ENCODE measurements at places on chromosomes 12 and 14.
A peak's percentile ranks its signal among the peaks of the same experiment; 100 is the strongest.

DNA sequence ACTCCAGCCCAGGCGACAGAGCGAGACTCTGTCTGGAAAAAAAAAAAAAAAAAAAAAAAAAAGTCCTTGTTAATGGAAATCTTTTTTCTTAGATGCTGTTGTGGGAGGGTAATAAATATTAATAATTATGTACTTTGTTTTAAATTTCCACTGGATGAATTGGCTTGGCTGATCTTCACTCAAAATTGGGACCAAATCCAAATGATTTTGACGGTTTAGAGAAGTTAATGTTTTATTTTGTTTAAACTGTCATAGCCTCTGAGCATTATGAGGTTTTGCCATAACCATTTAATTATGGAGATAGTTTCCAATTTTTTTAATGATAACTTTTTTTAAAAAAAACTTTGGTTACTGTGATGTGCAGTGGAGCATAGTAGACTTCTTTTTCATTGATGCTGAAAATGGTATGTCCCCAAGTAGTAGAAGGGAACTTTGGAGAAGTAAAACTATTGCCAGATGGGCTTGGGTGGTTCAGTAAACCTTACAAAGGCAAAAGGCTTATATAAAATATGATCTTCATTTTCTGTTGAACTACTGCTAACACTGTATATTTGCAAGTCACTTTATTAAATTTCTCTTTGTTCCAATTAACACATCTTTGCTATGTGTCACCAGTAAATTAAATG is 3.9 kb upstream of the PMCH start:
- DNase-seq, result no peak

DNA sequence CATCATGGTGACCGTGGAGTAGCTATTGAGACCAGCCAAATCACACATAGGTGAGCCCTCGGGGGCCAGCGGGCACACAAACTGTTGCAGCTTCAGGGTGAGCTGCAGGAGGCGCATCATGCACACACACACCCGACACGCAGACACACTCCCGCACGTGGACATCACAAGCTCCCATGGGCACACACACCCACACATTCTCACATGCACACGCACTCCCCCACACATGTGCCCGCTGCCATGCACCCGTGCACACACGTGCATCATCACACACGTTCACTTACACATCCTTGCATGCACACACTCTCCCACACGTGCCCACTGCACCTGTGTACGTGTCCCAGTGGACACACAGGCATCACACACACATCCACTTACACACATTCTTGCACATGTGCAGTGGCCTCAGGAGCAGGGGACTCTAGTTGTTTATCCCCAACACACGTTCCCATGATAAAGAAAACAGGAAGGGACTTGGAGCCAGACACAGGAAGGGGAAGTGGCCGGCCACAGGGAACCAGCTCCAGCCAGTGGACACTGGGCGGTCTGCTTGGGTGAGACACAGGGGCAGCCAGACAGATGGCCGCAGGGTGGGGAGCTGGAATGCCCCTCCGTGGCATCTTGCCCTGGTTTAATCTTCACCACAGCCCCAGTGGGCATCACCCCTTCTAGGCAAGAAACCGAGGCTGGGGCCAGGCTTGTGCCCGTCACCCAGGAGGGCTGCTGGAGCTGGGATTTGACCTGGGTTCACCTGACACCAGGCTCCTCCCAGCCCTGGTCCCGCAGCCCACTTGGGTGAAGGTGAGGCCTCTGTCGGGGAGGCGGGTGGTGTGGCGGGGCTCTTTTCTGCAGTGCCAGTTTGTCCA is 49.7 kb downstream of the CYP46A1 start:
- no peak for DNase-seq

DNA sequence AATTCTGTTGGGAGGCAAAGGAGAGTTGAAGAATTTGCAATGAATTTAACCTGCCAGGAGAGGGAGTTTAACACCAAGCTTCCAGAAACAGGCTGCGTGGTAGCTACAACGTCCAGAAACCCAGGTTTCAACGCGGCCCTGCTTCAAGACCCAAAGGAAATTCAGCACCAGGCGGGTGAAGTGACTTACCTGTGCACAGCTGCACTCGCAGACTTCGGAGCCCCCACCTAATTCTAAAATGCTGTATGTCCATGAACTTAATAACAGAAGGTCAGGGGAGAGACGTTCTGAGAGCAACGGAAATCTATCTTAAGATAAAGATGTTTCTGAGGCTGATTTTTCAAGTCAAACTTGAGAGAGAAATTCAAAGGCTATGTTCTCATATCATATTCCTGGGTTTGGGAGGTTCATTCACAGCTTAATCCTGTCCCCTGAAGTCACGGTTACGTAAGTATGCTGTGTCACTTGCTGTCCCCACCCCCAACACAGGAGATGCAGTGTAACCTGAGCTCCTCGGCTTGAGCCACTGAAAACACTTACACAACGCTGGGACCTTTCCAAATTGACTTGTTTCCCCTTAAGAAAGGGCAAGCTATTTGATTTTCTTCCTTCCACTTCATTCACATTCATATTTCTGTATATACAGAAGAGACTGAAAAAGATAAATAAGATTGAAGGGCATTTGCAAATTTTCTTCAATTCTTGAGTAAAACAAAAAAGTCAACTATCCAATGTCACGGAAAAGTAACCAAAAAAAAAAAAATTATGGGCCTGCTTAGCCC is 22.7 kb downstream of the CLIP1 start:
- DNase-seq, result peak; percentile 94

- peak; percentile 34 for DNase-seq
Measured at GRCh38 chr12:93773122-93773871, 96.1 kb downstream of the CRADD start.

GRCh38 chr12:73361156-73361863 is 1089.1 kb downstream of the TRHDE start:
- no peak for DNase-seq

DNA sequence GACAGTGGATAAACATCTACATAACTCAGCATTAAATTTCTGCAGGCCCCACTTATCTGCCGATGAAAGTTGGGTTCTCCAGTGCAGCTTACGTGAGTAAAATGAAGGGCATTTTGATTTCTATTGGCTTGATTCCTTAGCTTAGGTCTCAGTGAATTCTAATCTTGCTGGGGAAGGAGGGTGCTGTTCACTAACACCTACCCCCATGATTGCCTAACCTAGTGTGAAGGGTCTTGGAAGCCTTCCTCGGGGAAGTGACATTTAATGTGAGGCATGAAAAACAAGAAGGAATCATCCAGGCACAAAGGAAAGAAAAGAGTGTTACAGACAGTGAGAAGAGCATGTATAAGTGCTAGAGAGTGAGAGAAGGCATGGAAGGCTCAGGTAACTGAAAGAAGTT is 81.0 kb downstream of the DAAM1 start:
- DNase-seq, result no peak

GRCh38 chr12:62658910-62659309 is 192.3 kb downstream of the MON2 start:
- DNase-seq, result no peak

- DNase-seq, result peak; percentile 26
Measured at GRCh38 chr14:23727566-23728335, 91.6 kb downstream of the DHRS2 start.

DNA sequence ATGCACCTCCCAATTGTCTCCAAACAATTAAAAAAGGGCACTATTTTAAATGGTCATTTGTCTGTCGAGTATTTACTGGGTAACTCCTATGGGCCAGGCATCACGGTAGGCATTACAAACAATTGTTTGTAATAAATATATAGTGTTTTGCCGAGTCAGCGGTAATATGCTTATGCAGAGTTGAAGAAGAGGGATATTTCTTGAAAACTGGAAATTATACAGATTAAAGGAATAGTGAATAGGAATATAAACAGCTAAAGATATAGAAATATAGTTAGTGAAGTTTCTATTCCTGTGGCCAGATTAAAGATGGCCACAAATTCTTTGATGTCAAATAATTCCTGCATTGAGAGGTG is 13.5 kb upstream of the CRADD start:
- DNase-seq, result no peak

- DNase-seq, result peak; percentile 43
Measured at GRCh38 chr12:43287706-43288383, 264.2 kb downstream of the ADAMTS20 start.

DNA sequence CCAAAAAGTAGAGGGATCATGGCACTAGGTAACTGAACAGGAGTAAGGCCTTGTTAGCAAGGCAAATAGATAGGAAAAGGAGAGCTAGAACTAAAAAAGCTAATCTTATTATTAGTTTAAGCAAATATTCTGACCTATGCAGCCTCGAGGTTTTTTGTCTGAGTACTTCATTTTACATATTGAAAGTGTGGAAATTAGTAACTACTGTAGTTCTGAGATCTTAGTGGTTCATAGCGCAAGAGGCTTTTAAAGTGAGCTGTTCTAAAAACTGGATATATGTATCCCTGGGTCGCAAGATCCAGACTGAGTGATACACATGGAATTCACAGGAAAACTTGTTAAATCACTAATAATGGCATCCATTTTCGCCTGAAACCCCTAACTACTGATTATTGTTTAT is 411.0 kb upstream of the SOX5 start:
- no peak for DNase-seq

- DNase-seq, result no peak
Measured at GRCh38 chr12:92921877-92922276, 7.2 kb downstream of the EEA1 start.

- DNase-seq, result no peak
Measured at GRCh38 chr12:65570451-65571130, 253.7 kb upstream of the HMGA2 start.

DNA sequence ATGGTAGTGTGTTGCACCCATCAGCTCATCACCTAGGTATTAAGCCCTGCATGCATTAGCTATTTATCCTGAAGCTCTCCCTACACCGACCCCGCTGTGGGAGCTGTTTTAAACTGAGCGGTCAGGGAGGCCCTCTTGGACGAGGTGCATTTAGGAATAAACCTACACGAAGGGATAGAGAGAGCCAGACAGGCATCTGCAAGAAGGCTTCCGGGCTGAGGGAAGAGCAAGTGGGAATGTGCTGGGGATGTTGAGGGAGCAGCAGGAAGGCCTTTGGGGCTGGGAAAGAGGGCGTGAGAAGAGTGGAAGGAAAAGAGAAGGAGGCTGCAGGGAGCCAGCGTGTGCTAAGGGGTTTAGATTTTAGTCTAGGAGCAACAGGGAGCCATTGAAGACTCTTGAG is 34.5 kb downstream of the RPH3A start:
- no peak for DNase-seq

GRCh38 chr12:2586156-2587038 is 208.4 kb upstream of the FKBP4 start:
- peak; percentile 9 for DNase-seq

DNA sequence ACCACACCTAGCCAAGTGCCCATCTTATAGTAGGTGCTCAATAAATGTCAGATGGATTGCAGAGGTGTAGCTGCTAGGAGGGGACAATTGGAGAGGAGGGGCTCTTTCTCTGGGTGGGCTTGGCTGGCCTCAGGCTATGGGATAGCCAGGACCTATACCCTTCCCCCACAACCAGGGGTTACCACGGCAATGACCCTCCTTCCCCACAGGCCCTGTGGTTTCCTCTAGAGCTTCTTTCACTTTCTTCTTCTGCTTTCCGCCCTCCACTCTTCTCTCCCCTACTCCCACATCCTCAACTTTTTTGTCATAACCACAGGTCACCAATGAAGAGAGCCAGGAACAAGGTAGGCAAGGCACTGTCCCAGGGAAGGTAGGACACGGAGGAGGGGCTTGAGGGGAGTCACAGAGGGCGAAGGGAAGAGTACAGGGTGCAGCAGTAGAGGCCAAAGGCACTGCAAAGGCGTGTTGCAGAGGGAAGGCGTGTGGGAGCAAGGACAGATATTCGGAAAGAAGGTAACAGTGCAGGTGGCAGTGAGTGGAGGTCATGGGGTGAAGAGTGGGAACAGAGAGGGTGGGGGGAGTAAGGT is 1.9 kb upstream of the ITGB7 start:
- no peak for DNase-seq

DNA sequence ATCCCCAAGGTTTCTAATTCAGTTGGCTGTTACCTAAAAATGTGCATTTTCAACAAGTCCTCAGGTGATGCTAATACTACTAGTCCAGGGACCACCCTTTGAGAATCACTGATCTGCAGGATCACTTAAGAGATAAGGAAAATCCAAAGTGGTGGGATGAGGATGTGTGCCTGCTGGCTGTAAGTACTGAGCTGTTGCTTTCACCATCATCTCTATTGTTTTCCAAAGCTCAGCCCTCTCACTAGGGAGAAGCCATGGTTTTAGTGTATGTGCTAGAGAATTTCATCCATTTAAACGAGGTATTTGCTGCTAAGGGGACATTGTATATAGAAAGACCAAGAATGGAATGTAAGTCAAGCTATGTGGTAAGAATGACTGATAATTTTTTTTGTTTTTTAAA is 202.3 kb downstream of the KIF21A start:
- no peak for DNase-seq

GRCh38 chr14:33609582-33609981 is 341.3 kb downstream of the EGLN3 start:
- DNase-seq, result no peak

DNA sequence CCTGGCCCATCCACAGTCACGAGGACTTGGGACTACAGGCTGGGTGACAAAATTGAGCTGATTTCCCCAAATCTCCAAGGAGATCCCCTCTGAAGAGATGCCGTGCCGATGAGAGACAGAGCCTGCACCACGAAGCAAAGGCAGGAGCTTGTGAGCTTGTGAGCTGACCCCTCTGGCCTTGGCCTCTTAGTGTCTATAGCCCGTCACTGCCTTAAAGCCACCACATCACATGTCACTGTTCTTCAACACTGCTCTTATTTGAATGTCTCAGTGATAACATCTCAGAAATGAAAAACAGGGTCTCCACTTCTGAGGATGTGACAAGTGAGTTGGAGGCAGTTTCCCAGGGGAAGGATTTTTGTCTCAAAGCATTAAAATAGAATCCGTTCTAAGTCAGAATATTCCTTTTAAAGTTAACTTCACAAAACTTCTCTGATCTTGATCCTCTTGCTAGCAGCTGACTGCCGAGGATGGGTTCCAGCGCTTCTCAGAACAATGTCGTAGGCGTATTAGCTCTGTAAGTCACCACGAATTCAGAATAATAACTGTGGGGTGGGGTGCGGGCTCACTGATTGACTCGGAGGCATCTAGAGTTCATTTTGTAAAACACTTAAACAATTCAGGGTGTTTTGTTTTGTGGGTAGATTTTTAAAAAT is 37.5 kb downstream of the CHST11 start:
- DNase-seq, result no peak

- DNase-seq, result no peak
Measured at GRCh38 chr14:72925171-72925759, 999 bp upstream of the DCAF4 start.

DNA sequence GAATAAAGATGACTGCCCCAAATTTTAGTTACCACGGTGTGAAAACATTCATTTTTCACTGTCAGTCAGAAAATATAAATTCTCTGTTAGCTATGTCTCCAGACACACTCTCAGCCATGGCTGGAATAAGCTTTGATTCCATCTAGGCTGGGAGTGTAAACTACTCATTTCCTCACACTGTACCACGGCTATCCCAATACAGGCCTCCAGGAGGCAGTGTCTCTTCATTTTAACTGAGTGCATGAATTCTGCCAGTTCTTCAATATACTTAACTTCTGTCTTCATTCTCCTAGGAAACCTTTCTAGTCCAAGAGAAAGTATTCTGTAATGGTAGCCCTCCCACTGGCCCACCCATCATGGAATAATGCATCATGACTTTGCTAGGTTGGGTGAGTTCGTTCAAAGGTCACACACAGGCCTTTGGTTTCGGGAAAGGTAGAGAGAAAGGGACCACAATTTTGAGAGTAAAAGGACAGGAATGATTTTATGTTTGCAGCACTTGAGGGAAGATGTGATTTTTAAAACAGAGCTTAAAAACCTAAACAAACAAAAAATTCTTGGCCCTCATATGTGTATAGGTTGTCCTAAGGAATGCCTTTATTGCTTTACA is 381.1 kb downstream of the SEC23A start:
- peak; percentile 31 for DNase-seq

GRCh38 chr14:104136472-104137296 is 1.7 kb upstream of the KIF26A start:
- DNase-seq, result no peak
